COR-L47 (cell line): ENCODE measurements at places on chromosomes 6 and 20.

DNA sequence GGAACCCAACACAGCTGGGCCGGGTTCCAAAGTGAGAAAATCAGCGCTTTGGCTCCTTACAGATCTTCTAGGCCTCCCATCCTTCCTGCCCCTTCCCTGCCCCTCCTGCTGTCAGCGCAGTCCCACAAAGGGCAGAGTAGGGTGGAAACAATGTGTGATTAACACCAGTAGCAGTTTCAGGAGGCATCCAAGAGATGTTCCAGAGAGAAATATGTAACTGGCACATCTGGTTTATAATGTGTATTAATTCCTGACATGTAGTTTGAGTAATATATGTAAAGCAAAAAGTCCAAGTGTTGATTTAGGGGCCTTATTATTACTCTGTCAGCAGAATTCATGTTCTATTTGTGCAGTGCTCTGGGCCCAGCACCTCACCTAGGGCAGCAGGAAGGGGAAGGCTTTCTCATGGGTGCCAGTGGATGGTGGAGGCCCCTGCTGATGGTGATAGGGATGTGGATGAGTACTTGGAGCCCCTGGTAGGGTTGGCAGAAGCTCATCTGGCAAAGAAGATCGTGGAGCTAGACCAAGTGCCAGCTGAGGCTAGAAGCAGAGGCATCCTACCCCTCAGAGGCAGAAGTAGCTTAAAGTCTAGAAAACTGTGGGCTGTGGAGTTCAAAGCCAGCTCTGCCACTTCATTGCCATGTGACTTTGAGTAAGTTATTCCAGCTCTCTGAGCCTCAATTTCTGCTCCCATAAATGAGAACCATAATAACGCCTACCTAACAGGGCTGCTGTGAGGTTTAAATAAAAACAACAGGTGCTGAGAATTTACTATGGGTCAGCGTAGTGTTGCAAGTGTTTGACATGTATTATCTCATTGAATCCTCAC is 22.4 kb upstream of the RALY start:
- DNase-seq: no peak

GRCh38 chr6:52596371-52597028 is 19.6 kb upstream of the TRAM2 start:
- DNase-seq: no peak

GRCh38 chr6:14211562-14211942 is 94.0 kb downstream of the CD83 start:
- no peak for DNase-seq

GRCh38 chr6:99096170-99096569 is 148.4 kb upstream of the FBXL4 start:
- DNase-seq: no peak

GRCh38 chr6:100001915-100002388 is 7.9 kb upstream of the MCHR2 start:
- DNase-seq: peak; percentile 47

- peak; percentile 15 for DNase-seq
Observed at GRCh38 chr20:1108437-1108920, 9.9 kb upstream of the PSMF1 start.

GRCh38 chr6:53746442-53747103 is 48.2 kb upstream of the LRRC1 start:
- DNase-seq: no peak

DNA sequence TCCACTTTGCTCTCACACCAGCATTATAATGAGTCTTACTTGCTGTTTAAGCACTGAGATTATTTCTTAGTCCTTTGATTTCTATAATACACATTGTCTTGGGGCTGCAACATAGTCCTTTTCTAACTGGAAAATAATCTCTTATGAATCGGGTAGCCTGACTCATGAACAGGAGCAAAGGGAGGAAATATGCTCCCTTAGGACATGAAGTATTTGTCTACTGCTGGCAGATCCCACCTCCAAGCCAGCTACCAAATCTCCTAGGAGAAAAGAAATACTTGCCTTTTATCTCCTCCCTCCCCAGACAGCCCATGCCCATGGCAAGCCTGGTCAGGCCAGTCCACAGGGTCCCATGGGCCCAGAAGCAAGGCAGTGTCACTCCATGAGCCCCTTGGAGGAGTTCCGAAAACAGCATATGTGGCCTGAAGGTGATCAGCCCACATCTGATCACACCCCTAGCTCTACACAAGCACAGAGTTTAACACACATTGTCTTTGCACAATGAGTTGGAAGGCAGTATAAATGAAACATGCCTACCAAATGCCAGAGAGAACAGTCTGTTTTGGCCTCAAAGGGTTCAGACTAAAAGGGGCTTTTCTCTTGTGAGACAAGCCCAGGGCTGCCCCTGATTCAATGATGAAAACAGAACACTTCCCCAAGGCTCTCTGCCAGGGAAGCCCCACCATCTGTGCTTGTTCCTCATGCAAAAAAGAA is 37.1 kb upstream of the SLC4A11 start:
- no peak for DNase-seq
